Activated T-helper 17 cell treated with anti-CD3 and anti-CD28 coated beads, Interleukin-2, amount 50 U/mL, for 72 hours (primary cell): ENCODE measurements at places on chromosomes 3 and 15. TPM values are rescaled to one million over a fixed set of nuclear protein-coding genes. Genes with fewer than 3 reads are reported as not detected.

ISLR gene
- total RNA-seq: not detected

PIK3CA gene
- 11.9 TPM for total RNA-seq

LRRC15 gene
- not detected for total RNA-seq

ZIC4 gene
- not detected for total RNA-seq

GABPB1 gene
- 31.2 TPM for total RNA-seq

PDE12 gene
- 31.4 TPM for total RNA-seq

STRA6 gene
- total RNA-seq: not detected

CCR8 gene
- total RNA-seq: 10.2 TPM

HESX1 gene
- 0.71 TPM for total RNA-seq

SLC22A13 gene
- total RNA-seq: 1.5 TPM

ESYT3 gene
- 0.09 TPM for total RNA-seq

ECE2 gene
- total RNA-seq: not detected

NLGN1 gene
- not detected for total RNA-seq

ASB14 gene
- not detected for total RNA-seq

DPPA2 gene
- total RNA-seq: not detected

FAM81A gene
- not detected for total RNA-seq

TEX55 gene
- not detected for total RNA-seq

CCK gene
- total RNA-seq: not detected

GP9 gene
- not detected for total RNA-seq

CCR3 gene
- not detected for total RNA-seq

TUSC7 gene
- total RNA-seq: not detected

PDIA5 gene
- total RNA-seq: 8.4 TPM

ACP3 gene
- not detected for total RNA-seq

PAQR5 gene
- not detected for total RNA-seq

AGTR1 gene
- not detected for total RNA-seq

MEGF11 gene
- not detected for total RNA-seq

GOLGA6L6 gene
- not detected for total RNA-seq
